ENCODE measurements at places on chromosomes 5 and 9.

GRCh38 chr9:70081120-70081495 lies 37.5 kb downstream of the MAMDC2 start:
- DNase-seq = no peak

- peak; percentile 19 for DNase-seq
Measured at GRCh38 chr9:121607434-121608167, 43.8 kb upstream of the DAB2IP start.

- no peak for DNase-seq
Measured at GRCh38 chr5:84255315-84255714, 129.4 kb downstream of the EDIL3 start.

GRCh38 chr5:38369692-38370091 lies 111.3 kb downstream of the EGFLAM start:
- DNase-seq = no peak

DNA sequence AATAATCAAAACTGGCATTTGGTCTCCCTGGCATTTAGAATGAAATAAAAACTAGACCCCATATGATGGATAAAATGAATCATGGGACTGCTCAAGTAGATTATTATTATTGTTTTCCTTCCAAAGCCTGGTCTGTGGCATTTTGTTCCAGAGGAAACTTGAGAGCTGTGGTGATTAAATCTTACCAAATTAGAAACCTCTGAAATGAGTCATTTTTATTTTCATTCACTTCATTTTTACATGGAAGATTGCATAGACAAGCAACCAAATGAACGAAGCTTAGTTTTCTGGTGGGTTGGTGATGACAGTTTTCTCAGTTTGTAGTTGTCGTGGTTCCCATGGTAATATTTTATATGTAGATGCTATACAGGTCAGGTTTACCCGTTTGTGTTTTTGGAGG lies 23.4 kb downstream of the PAM start:
- DNase-seq = no peak

- no peak for DNase-seq
Measured at GRCh38 chr9:116193636-116194035, 40.0 kb downstream of the PAPPA start.

GRCh38 chr5:52709167-52709925 lies 78.4 kb upstream of the ITGA1 start:
- DNase-seq = peak; percentile 8

Data from inflammatory macrophage treated with lipopolysaccharide for 1 hour (primary cell).